SJCRH30 (cell line): ENCODE measurements at places on chromosomes 5 and 9. TPM values are rescaled to one million over a fixed set of nuclear protein-coding genes. Genes with fewer than 3 reads are reported as not detected.

SLC24A2 gene
- total RNA-seq = not detected in 2 replicates

ORM2 gene
- not detected in 2 replicates for total RNA-seq

PCDHB11 gene
- 8.9 and 9.8 TPM in 2 replicates for total RNA-seq

GPR151 gene
- total RNA-seq = not detected in 2 replicates

AGPAT2 gene
- 11.2 and 11.8 TPM in 2 replicates for total RNA-seq

PDE8B gene
- 0.10 and 0.22 TPM in 2 replicates for total RNA-seq

ACER2 gene
- 0.43 and 0.58 TPM in 2 replicates for total RNA-seq

GFPT2 gene
- 0.47 and 1.1 TPM in 2 replicates for total RNA-seq

PROB1 gene
- 0.38 and 0.59 TPM in 2 replicates for total RNA-seq

OR2V1 gene
- total RNA-seq = 0.10 TPM in 1 of 2 replicates, not detected in the other

ACSL6 gene
- total RNA-seq = not detected in 2 replicates

PCDHGA9 gene
- 1.8 and 2.3 TPM in 2 replicates for total RNA-seq

NTNG2 gene
- 0.15 and 0.26 TPM in 2 replicates for total RNA-seq
